ENCODE measurements at places on chromosomes 11 and 22.

GRCh38 chr22:39368461-39368911 is 18.7 kb downstream of the SYNGR1 start:
- no peak for DNase-seq

GRCh38 chr22:29872144-29872893 is 10.7 kb upstream of the MTMR3 start:
- no peak for DNase-seq

DNA sequence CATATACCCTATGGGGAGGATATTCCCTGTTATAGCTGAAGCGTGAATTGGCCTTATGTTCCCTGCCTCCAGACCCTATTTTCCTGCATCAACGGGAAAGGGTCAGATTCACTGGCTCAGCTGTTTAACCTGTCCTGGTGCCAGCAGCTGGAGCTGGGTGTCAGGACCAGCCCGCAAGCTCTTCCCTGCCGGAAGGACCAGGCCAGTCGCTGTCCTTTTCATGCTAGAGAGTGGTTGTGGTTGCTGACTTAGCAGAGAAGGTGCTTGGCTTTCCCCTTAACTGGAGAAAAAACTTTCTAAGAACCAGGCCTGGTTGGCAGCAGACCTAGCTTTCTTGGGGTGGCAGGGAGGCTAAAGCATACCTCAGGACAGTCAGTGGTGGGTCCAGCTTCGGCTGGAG is 5.2 kb upstream of the SREBF2 start:
- DNase-seq: no peak

GRCh38 chr22:49398646-49399045 is 429.0 kb downstream of the BRD1 start:
- DNase-seq: no peak

DNA sequence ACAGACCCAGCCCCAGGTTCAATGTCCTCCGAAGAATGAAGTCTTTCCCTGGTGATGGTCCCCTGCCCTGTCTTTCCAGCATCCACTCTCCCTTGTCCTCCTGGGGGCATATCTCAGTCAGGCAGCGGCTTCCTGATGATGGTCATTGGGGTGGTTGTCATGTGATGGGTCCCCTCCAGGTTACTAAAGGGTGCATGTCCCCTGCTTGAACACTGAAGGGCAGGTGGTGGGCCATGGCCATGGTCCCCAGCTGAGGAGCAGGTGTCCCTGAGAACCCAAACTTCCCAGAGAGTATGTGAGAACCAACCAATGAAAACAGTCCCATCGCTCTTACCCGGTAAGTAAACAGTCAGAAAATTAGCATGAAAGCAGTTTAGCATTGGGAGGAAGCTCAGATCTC is 14.1 kb downstream of the APOL1 start:
- no peak for DNase-seq

- no peak for DNase-seq
Observed at GRCh38 chr11:13104619-13105236, 95.6 kb downstream of the RASSF10 start.

- no peak for DNase-seq
Observed at GRCh38 chr11:10762185-10762584, 11.1 kb downstream of the CTR9 start.

DNA sequence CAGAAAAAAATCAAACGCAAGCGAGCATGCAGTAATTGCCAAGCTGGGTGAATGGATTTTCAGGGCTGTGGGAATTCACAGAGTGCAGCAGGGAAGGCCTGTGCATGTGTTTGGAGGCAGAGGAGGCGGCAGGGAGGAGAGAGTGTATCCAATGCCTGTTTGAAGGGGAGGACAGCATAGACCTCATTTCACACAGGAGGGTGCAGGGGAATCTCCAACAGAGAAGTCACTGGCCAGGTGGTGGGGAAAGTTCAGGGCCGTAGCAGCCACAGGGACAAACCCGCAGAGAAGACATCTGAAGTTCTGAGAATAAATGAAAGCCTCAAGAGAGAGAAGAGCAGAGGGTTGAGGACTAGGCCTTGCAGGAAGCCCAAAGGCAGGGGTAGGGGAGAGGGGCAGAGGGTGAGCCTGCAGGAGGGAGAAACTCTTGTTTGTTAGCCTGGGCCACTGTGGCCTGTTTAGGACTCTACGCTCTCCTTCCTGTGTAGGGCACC is 19.2 kb upstream of the KDM2A start:
- no peak for DNase-seq

DNA sequence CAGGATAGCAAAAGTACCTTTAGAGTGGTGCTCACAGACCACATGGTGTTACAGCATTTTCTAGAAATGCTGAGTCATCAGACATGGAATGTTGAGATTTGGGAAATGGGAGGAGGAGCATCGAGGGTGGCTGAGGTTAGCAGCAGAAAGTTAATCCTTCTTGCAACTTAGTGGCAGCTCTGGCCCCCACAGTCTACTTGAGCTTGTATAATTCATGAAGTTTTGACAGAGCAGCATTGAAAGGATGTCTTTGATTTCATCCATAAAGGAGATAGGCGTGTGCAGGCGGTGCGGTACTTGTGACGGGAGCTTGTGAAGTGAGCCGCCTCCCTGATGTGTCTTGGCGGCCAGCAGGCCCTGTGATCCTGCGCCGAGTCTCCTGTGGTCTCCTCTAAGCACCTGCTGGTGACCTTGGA is 330.5 kb downstream of the TBC1D22A start:
- DNase-seq: no peak

DNA sequence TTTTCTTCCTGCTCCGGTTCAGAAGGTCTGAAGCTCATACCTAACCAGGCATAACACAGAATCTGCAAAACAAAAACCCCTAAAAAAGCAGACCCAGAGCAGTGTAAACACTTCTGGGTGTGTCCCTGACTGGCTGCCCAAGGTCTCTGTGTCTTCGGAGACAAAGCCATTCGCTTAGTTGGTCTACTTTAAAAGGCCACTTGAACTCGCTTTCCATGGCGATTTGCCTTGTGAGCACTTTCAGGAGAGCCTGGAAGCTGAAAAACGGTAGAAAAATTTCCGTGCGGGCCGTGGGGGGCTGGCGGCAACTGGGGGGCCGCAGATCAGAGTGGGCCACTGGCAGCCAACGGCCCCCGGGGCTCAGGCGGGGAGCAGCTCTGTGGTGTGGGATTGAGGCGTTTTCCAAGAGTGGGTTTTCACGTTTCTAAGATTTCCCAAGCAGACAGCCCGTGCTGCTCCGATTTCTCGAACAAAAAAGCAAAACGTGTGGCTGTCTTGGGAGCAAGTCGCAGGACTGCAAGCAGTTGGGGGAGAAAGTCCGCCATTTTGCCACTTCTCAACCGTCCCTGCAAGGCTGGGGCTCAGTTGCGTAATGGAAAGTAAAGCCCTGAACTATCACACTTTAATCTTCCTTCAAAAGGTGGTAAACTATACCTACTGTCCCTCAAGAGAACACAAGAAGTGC is 661 bp upstream of the MALAT1 start:
- DNase-seq: no peak

DNA sequence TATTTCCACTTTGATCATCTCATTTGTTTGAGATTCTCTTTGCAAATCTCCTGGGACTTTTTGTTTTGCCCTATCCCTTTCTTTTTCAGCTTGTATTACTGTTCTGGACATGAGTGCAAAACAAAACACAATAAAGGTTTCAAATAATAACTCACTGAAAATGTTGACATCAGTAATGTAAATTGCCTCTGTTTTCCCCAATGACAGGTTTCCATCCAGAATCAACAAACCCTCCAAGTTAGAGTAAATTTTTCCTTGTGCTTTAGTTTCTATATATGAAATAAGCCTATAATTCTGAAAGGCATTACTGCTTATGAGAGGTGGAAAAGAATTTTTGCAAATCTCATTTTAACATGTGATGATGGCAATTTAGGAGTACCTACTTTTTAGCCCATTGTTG is 187.0 kb upstream of the ANO3 start:
- DNase-seq: no peak

DNA sequence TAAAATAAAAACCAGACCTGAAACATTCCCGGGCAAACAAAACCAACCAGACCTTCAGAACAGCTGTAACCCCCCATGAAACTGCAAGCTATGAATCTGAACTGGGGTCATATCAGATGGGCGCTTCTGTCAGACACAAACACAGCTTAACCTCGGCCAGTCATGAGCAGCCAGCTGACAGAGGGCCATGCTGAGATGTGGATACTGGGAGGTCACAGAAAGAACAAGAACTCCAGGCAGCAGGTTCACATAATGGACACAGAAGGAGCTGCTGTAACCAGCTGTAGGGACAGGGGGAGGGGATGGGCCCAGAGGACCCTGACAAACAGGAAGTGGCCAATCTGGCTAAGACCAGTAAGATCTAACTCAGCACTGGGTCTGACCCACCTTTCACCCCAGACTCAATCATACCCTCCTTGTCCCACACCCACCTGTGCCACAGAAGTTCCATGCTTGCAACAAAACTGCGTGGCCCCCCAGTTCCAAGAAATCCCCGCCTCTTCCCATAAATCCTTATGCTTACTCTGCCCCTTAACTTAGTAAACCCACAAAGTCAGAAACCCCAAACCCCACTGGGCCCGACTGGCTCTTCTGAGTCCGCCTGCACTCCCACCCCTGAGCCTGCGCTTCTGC is 4.0 kb downstream of the APOL4 start:
- no peak for DNase-seq

- no peak for DNase-seq
Observed at GRCh38 chr11:16604794-16605388, 133.6 kb upstream of the C11orf58 start.

GRCh38 chr11:1912289-1912878 is 7.1 kb upstream of the TNNT3 start:
- DNase-seq: no peak

DNA sequence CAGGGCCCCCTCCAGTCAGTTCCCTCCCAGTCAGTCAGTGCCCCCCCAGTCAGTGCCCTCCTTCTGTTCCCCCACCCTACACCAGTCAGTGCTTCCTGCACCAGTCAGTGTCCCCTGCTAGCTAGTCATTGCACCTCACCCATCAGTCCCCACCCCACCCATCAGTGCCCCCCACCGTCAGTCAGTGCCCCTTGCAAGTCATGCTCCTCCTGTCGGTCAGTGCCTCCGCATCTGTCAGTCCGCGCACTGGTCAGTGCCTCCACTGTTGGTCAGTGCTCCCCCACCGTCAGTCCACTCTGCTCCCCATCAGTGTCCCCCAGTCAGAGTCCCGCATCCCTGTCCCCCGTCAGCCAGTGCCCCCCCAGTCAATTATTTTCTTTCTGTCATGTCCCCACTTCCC is 3.3 kb downstream of the PPP6R2 start:
- no peak for DNase-seq

DNA sequence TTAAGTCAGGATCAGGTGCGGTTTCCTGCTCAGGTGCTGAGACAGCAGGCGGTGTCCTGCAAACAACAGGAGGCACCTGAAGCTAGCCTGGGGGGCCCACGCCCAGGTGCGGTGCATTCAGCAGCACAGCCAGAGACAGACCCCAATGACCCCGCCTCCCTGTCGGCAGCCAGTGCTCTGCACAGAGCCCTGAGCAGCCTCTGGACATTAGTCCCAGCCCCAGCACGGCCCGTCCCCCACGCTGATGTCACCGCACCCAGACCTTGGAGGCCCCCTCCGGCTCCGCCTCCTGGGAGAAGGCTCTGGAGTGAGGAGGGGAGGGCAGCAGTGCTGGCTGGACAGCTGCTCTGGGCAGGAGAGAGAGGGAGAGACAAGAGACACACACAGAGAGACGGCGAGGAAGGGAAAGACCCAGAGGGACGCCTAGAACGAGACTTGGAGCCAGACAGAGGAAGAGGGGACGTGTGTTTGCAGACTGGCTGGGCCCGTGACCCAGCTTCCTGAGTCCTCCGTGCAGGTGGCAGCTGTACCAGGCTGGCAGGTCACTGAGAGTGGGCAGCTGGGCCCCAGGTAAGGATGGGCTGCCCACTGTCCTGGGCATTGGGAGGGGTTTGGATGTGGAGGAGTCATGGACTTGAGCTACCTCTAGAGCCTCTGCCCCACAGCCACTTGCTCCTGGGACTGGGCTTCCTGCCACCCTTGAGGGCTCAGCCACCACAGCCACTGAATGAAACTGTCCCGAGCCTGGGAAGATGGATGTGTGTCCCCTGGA is at the start of gene MYO7A:
Gene MYO7A, plus strand, starts transcription at position 327 of the 772 bp plus-strand sequence. CDS start 2,389 bp downstream, outside the sequence.
- DNase-seq: no peak

DNA sequence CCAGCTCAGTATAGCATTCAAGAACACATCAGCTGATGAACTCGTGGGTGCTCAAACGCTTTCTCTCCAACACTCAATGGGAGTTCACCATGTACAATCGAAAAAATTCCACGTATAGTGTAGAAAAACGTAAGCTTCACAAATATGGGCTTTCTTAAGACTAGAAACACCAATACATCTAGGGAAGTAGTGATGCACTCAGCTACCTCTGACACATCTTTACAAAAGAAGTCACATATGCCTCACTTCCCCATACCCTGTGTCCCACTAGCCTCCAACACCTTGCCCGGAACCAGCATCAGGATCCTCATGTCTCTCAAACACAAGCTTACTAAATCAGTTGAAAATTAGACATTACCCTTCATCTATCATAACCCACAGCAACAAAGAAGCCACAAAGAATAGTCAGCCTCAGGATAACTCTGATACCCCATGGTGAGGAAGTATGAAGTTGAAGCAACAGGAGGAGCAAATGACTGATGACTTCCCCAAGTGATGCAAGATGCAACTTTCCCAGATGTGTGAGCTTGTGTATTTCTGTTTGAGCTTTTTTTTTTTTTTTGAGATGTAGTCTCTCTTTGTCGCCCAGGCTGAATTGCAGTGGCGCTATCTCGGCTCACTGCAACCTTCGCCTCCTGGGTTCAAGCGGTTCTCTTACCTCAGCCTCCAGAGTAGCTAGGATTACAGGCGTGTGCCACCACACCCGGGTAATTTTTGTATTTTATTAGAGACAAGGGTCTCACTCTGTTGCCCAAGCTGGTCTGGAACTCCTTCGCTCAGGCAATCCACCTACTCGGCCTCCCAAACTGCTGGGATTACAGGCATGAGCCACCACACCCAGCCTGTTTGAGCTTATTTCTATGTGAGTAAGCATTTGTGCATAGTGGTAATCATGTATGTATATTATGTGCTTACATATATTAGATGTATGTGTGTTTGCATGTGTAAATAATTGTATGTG is 8.5 kb upstream of the DENND5A start:
- no peak for DNase-seq

DNA sequence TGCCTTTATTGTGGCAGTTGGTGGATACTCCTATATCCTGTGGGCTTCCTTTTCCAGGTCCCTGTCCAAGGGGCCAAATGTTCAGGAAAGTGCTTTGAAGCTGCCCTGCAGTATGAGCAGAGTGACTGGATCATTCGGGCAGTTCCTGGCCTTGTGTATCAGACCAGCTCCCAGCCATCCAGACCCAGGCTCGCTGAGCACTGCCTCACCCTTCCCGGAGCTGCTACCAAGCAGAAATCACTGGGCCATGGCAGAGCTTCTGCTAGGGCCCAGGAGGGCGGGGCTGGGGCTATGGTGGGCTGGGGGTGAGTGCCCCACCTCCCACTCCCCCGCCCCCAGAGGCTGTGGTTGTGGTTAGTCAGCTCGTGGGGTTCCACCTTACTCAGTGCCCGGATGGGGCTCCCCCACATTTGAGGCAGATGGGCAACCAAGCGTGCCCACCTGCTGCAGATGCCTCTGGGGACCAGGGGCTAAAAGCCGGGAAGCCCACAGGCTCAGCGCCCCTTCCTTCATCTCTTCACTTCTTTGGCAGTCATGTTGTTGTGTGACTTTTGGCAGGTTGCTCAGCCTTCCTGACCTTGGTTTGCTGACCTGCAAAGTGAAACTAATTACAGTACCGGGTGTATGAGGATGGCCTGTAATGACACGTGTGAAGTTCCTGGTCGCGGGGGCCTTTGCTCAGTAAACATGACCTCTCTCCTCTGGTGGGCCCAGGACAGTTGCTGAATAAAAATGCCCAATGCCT is 2.1 kb upstream of the LRRC32 start:
- no peak for DNase-seq

GRCh38 chr22:50047346-50047745 is 10.8 kb downstream of the TTLL8 start:
- DNase-seq: no peak

Data from activated CD8-positive, alpha-beta memory T cell treated with anti-CD3 and anti-CD28 coated beads for 48 hours (primary cell).